CD4-positive, alpha-beta T cell treated with Interleukin-4 for 4 hours (primary cell): ENCODE measurements at places on chromosomes 12 and 14.

DNA sequence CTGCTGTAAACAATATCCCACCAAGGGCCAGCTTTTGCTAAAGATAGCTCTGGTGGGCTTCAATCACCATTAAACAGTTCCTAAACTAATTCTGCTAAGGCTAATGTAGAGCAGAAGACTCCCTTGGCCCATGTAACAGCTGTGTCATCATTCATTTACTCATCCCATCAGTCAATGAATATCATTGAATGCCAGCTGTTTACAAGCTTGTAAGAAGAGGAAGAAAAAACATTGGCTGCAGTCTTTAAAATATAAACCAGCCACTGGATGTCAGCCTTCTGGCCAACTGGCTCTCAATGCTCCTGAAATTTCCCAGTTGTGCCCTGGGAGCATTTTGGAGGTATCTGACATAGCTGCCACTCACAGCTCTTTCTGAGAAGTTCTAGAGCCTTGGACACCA lies 18.0 kb upstream of the MAP3K9 start:
- no peak for DNase-seq

- DNase-seq, result peak; percentile 61
These were observed 1.7 kb upstream of the KLRG1 start for GRCh38 chr12:8987685-8988084.

DNA sequence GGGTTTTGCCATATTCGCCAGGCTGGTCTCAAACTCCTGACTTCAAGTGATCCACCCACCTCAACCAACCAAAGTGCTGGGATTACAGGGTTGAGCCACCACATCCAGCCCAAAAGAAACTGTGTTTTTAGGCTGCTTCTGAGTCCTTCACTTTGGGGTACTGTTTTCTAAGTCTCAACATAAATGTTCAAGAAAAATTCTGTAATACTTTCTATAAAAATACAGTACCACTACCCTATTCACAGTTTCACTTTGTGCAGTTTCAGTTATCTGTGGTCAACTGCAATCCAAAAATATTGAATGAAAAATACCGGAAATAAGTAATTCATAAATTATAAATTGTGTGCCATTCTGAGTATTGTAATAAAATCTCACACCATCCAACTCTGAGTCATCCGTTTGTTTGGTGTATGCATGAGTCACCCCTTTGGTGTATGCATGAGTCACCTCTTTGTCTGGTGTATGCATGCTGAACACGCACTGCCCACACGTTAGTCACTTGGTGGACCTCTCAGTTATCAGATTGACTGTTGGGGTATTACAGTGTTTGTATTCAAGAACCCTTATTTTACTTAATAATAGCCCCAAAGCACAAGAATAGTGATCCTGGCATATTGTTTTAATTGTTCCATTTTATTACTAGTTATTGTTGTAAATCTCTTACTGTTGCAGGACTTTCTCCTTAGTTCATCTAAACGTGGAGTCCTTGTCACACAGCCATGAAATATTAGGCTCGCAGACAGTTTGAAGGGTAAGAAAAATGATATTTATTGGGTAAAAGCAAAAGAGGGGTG lies 190.2 kb downstream of the FSCB start:
- DNase-seq, result no peak

DNA sequence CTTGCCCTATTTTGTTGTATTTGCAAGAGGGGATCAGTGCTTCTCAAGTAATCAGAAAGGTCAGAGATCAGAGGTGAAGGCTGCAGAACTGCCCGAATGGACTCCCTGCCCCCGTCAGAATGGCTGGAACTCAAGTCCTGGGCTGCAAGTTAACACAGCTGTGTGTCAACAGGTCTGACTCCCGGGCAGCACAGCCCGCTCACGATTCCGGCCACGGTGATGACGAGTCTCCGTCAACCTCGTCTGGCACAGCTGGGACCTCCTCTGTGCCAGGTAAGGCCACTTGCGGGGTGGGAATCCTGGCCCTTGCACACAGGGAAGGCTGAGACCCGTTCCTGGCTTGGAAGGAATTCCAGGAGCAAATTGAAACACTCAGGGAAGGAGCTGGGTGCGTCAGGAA lies 13.4 kb downstream of the DCAF4 start:
- DNase-seq, result no peak

DNA sequence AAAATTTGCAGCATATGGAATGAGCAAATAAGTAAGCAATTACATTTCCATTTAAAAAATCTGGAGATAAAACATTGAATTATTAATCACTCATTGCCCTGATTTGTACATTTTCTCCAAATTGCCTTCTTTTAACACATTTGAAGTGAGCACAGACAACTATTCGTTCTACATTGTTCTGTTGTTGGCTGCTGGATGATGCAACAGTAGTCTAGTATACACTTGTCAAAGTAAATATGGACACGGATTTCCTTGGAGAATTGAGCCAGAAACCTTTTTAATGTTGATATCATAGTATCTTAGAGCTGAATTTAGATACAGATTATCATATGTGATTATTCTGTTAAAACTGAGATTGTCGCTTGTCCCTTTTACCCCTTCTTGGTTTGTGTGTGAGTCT lies 188.2 kb downstream of the FUT8 start:
- no peak for DNase-seq

DNA sequence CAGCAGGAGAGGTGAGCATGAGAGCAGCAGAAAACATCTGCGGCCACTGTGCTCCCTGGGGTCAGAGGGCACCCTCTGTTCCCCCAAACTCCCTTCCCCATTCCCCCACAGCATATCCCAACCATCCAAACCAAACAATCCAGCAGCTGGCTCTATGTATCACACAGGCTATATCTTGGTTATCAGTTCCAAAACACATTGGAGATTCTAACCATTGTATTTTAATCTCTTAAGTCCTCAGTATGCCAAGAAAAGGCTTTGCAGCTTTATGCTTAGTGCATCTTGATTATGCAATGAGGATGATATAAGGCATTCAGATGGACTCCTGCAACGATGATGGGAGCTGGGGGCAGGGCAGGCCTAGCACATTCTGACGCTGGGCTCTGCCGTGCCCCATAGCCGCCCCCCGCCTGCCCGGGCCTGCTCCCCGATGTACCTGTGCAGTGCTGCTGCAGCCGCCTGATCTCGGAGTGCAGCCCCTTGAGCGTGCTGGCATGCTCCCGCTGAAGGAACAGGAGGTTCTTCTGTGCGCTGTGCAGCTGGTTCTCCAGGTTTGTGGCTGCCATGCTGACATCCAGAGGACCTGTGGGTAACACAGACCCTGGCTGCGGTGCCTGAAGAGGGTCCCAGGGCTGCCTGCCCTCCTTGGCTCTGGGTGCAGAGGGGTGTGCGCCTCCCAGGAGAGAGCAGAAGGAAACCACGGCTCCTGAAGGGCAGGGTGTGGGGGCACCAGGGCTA lies 29.6 kb downstream of the CCDC92 start:
- no peak for DNase-seq

DNA sequence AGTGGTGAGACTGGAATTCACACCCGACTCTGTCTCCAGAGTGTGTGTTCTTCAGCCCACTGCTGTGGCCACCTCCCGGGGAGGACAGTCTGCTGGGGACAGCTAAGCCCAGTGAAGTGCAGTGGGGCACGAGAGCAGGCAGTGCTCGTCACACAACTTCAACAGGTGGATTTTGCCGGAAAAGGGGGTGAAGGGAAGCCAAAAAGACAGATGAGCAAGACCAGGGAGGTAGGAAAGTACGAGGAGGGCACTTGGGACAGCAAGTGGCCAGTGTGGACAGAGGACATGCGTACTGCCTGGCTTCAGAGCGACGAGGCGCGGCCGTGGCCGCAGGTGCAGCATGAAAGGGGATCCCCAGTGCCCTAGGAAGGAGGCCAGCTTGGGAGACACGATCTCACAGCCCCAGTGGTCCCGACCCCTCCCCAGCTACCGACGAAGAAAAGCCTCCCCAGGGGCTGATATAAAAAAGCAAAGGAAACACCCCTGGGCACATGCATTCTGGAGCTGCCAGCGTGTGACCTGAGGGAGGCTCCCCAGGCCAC lies 96.1 kb downstream of the FBXL14 start:
- DNase-seq, result no peak

- no peak for DNase-seq
These were observed 31.5 kb downstream of the TMEM132D start for GRCh38 chr12:129871991-129872972.

DNA sequence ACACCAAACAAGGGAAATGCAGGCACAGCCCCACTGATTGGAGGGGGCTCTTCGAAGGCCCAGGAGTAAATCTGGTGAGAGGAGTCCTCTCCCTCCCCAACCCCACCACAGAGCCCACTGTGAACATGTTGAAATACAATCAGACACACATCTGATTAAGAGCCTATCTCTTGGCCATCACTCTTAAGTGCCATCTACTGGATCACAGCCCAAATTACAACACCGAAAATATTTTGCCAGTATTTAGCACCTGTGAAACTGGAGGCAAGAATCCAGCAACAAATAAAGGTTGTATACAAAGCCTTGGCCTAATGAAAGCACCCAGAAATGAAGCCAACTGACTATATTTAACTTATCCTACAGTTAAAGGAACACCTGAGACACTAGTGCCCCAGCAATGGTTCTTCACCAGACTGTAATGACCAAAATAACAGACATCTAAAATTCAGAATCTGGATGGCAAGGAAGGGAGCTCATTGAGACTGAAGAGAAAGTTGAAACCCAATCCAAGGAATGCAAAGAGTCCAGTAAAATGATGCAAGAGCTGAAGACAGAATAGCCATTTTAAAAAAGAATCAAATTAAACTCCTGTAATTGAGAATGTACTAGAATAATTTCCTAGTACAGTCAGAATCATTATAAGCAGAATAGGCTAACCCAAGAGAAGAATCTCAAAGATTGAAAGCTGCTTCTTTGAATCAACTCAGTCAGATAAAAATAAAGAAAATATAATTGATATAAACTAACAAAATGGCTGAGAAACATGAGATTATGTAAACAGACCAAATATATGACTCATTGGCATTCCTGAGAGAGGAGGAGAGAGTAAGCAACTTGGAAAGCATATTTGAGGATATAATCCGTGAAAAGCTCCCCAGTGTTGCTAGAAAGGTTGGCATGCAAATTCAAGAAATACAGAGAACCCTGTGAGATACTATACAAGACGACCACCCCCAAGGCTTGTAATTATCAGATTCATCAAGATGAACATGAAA lies 1117.0 kb downstream of the FLRT2 start:
- no peak for DNase-seq

DNA sequence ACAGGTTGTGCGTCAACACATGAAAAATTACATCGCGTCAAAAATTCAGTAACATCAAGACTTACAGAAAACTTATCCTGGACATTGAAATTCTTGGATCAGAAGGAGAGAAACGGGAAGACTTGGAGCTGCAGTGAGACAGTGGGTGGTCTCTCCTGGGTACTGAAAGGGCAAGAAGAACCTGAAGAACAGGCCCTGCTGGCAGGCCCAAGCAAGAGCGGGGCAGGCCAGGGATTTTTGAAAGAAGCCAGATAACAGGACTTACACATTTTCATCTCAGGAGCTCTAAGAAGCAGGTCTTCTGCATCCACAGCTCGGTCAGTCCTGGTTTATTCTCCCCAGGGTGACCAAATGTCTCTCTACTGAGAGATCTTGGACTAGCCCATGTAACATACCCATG lies 466.5 kb upstream of the SOX5 start:
- no peak for DNase-seq

GRCh38 chr14:31489691-31490090 lies 1.9 kb upstream of the GPR33 start:
- no peak for DNase-seq

- peak; percentile 87 for DNase-seq
These were observed 136.4 kb upstream of the KRAS start for GRCh38 chr12:25386831-25387731.

GRCh38 chr12:16920451-16920850 lies 314.5 kb upstream of the LMO3 start:
- no peak for DNase-seq
